ENCODE measurements at places on chromosomes 3 and 15.

DNA sequence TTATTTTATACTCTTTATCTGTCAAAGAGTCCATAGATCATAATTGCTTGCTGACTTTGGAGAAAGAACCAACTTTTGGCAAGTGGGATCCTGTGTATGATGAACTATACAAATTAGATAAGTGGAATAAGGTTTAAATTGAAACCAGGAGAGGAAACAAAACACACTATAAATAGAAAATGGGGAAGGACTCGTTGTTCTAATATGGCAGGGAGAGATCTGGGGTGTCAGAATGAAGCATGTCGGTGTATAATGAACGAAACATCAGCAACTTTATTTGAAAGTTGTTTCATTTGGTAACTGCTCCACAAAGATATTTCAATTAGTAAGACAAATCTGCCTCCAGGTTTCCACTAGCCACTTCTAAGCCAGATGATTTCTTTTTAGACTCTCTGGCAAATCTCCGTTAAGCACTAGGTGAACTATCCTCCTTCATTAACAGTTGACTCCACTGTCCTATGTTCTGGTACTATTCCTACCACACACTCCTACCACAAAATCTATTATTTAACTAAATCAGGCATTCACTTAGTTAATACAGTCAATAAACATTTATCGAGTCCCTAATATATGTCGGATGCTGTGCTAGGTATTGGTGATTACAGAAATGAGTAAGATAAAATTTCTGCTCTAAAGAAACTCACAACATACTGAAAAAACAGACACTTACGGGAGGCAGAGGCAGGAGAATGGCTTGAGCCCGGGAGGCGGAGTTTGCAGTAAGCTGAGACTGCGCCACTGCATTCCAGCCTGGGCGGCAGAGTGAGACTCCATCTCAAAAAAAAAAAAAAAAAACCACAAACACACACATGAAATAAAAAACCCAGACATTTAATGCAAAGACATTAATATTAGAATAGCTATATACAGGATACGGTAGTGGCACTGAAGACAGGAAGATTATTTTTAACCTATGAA is 20.1 kb downstream of the SLC15A2 start:
- no peak for DNase-seq

GRCh38 chr3:196867155-196867506 is 589 bp upstream of the SENP5 start:
- no peak for DNase-seq

- no peak for DNase-seq
Measured at GRCh38 chr15:51924156-51925068, 47.2 kb downstream of the LEO1 start.

- DNase-seq, result no peak
Measured at GRCh38 chr15:96058103-96058851, 272.2 kb upstream of the NR2F2 start.

DNA sequence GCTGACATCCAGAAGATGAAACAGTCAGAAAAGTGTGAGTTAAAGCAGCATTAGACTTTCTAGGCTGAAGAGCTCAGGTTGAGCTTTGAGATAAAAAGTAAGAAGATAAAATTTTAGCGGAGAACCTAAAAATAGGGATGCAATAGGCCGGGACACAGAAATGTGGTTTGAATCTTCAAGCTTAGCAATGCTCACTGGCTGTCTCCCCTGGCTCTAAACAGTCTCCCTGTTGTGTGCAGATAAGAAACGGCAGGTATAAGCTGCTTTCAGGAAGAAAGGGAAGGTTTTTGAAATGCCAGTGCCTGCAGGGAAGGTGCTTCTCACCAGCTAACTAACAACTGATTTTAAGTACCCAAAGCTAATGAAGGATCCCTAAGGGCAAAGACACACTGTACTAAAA is 718.7 kb upstream of the SGO1 start:
- no peak for DNase-seq

- no peak for DNase-seq
Measured at GRCh38 chr3:43036621-43037423, 57.7 kb downstream of the GASK1A start.

GRCh38 chr3:170689893-170690660 is 104.2 kb upstream of the SLC7A14 start:
- no peak for DNase-seq

DNA sequence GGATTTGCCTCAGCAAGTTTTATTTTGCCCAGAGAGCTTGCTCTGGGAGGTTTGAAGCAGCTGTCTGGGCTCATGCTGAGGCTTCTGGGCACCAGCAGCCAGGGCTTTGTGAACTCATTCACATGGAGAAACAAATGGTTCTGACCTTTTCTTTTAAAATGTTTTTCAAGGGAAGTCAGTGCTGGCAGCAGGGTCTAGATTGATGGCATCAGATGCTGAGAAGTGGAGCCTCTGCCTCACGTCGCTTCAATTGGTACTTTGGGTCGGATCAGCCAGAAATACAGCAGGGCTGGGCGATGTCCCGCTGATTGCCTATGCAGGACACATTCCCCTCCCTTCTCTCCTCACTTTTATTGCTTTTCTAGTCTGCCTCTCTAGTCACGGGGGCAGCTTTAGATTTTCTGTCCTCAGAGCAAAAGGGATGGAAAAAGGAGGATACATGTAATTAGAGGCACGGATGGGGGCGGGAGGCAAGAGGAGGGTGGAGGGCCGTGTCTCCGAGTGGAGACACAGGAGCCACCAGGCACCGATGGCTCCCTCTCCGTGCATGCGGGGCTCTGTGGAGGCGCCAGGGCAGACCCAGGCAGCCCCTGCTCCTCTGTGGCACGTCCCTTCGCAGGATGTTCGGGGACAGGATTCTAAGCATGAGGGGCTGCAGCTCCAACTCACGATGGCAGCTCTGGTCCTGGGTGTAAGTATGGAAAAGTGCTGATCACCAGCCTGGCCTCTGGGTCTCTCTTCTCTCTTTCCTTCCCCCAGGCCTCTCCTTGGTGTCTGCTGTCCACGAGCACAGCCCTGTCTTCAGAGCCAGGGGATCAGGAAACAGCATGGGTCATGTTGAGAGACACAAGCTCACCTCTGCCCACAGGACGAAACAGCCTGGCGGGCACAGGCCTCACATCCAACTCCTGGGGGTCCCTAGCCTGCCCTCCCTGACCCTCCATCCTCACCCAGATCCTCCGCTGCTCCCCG is 116.1 kb downstream of the FAM43A start:
- DNase-seq, result no peak

- no peak for DNase-seq
Measured at GRCh38 chr3:46681856-46682540, 11.5 kb downstream of the ALS2CL start.

DNA sequence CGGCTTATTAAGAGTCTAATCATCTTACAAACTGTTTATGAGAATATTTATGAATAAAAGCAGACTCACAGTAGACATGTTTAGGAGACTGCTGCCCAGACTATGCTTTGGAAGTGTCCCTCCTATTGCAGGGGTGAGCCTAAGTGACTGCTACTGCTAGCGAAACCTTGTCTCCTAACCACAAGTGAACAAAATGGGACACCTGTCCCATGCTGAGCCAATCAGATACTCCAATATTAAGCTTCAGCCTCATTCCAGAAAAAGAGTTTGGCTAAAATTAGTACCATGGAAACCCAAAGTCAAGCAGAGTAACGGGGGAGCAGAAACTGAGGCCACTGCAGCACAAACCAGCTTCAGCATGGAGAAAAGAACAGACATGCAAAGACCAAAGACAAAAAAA is 4.6 kb downstream of the DENND6A start:
- no peak for DNase-seq

DNA sequence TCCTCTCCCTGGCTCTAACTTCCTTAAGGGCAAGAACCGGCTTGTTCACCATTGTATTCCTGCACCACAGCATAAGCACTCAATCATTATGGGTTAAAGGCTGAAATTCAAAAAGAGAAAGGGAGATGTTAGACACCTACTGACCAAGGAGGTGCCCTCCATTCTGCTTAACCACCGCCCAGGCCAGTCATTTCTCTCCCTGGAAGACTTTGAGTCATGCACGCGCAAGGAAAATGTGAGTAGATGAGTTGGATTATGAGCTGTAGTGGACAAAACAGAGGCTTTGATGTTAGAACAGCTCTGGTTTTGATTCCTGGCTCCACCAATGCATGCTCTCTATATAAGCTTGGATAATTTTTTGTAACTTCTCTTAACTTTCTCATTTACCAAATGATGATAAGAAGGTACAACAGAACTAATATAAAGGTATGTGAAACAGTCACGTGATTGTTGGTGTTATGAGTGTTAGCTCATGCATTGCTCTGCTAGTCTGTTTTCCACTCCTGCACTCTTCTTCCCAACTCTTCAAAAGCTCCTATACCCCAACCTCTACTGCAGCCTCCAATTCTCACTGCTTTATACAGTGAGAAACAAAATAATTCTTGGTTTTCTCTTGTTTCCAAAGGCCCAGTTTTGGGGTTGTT is 148.4 kb upstream of the ATP11B start:
- no peak for DNase-seq

DNA sequence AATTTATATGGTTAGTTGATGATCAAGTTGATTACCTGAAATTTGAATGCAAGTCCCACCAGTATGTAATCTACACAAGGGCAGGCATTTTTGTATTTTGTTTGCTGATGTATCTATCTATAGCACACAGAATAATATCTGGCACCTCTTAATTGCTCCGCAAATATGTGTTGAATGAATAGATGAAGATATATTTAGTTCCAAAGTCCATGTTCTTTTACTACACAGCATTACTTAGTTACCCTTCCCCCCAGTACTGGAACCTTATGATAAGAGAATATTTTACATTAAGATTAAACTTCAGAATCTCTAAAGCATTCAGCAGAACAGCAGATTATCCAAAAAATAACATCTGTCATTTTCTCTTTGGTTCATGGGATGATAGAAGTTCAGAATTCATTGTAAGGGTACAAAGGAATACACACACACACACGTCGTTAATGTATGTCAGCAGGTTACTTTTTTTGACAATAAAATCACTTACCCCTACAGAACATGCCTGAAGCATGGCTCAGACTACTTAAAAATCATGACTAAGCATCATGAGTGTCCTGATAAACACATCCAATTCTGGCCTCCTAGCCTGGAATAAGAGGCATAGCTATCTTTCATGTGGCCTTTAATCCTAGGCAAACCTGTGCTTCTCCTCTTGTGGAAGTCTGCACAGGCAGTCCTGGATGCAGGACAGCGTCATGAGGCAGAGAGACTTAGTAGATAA is 148.9 kb upstream of the TBC1D5 start:
- peak; percentile 2 for DNase-seq

DNA sequence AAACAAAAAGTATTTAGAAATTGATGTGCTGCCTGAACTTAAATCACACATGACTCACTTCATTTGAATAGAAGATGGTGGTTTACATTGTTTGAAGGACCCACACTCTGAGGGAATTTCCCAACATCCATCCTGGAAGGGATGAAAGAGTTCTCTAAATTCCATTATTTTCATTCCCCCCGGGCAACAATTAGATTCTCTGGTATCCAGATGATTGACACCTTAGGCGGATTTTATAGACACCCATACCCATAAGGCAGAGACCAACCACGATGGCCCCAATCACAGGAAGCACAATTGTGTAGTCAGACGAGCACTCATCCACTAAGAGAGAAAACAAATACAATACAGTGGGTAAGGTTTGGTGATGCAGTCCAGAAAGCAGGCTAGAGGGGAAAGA is 24.6 kb upstream of the MCCC1 start:
- DNase-seq, result peak; percentile 18

DNA sequence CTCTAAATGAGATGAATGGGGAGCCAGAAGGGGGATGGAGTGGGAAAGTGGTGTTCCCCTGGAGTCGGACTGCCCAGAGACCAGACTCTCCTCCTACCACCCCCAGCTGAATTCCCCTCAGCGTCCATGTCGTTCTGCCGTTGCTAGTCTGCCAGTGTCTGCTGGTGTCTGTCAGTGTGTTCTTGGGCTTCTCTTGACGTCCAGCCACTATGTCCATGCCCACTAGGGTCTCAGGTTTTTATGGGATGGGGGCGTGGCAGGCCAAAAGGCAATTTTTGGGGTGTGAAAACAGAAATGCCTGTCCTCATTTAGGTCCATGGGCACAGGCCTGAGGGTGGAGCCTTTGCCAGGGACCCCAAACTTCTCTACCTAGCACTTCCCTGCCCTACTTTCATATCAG is 589.6 kb downstream of the IGSF11 start:
- DNase-seq, result no peak

DNA sequence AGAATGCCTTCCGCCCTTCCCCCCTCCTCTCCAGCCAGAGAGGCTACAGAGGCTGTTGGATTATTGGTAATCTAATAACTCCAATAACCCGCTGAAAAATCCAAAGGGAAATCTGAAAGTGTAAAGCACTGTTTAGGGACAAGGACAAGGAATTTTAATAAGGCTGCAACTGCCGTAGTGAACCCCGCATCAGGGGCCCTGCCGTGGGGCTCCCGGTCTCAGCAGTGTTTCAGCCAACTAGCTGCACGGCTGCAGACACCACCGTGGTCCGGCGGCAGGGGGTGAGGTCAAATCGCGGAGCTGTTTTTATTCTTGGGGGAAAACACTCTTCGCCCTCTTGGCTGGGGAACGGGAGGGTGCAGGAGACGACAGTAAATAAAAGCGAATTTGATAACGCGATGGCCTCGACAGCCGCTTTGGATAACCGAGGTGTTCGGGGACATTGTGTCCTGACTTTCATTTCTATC is 6.1 kb downstream of the BCL6 start:
- no peak for DNase-seq

DNA sequence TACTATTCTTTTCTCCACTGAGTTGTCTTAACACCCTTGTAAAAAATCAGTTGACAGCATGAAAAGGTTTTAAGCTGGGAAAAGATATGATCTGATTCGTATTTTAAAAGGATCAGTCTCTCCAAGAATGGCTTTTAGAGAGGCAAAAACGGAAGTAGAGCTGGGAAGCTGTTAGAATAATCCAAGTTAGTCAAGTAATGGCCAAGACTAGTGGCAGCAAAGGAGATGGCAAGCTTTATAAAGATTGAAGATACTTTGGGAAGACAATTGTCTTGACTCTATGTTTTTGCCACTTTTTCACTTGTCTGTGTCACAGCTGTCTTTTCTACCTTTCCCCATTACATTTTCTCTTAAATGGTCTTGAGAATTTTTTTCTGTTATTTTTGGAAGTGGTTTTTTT is 243.5 kb upstream of the MANF start:
- DNase-seq, result no peak

DNA sequence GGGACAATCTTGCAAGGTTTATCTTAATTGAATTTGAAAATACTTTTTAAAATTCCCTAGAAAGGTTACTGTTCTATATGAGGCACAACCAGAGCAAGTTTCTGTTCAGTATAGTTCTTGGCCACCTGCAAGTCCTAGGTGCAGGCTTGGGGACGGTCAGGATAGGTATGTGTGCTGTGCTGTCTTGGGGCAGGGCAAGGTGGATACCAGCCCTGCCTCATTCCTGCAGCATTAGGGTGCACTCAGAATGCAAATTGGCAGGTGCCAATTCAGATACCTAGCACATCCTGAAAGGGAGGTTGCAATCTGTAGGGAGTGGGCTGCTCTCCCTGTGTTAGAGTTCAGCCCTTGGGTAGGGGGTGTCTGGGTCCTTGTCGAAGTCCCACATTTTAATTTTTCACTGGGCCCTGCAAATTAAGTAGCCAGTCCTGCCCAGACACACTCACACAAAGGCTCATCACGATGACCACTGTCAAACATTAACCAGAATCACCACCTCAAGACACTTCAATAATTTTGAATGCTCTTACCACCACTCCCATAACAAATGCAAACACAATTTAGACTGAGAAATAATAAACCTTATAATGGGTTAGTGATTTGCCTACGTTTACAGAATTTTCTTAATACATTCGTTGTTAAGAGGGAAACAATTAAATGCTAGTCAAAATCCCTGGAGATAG is 838.0 kb upstream of the NR2F2 start:
- no peak for DNase-seq

All from non-pigmented ciliary epithelial cell (primary cell).